Stimulated activated CD4-positive, alpha-beta T cell treated with anti-CD3 and anti-CD28 coated beads, Interleukin-15, amount 100 ng/mL, for 1 hour (primary cell): ENCODE measurements at places on chromosomes 6 and 20.

- no peak for DNase-seq
Measured at GRCh38 chr6:106823732-106824351, 150.7 kb downstream of the CD24 start.

- no peak for DNase-seq
Measured at GRCh38 chr6:117711369-117711768, 36.1 kb downstream of the NUS1 start.

GRCh38 chr20:48455651-48456365 is 372.0 kb downstream of the PREX1 start:
- no peak for DNase-seq

- DNase-seq, result peak; percentile 1
Measured at GRCh38 chr6:18990059-18990978, 603.2 kb downstream of the RNF144B start.

DNA sequence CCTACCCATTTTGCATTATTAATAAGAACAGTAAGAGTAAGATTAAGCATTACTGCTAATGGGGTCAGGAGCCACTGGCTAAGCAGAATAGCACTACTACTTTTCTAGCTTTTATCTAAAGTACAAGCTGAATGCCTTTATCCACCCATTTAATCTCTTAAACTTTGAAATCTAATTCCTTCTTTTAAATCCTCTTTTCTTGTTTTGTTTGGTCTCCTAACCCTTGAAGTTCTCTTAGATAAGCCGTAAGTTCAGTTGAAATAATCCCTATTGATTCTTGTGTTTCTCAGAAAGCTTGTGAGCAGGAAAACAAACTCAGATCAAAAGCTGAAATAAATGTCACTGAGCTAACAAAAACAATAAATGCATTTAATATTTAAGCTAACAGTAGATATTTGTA is 380.2 kb downstream of the TBC1D32 start:
- DNase-seq, result no peak

- DNase-seq, result no peak
Measured at GRCh38 chr20:42370075-42370474, 751.9 kb upstream of the CHD6 start.

DNA sequence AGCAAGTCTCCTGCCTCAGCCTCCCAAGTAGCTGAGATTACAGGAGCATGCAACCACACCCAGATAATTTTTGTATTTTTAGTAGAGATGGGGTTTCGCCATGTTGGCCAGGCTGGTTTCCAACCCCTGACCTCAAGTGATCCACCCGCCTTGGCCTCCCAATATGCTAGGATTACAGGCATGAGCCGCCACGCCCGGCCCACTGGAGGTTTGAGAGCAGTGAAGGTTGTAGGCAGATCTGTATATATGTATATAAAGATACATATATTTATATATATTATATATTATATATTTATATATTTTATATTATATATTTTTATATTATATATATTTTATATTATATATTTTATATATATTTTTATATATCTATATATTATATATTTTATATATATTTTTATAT is 38.2 kb upstream of the TTPAL start:
- no peak for DNase-seq

DNA sequence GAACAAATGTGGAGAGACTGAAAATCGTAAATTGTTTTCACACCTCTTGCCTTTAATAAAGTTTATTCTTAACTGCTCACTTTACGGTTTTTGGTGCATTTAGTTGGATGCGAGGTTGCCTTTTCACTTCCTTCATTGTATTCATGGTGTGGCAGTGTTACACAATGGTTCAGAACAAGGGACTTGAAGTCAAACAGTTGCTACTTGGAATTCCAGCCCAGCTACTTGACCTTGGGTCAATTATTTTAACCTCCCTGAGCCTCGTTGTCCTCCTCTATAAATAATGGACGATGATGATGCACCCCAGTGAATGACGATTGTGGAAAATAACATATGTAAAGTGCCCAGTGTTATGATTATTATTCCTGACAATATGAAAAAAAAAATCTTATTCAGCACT is 72.3 kb downstream of the CARMIL1 start:
- DNase-seq, result no peak
